ENCODE measurements at places on chromosomes 11 and 22.

DNA sequence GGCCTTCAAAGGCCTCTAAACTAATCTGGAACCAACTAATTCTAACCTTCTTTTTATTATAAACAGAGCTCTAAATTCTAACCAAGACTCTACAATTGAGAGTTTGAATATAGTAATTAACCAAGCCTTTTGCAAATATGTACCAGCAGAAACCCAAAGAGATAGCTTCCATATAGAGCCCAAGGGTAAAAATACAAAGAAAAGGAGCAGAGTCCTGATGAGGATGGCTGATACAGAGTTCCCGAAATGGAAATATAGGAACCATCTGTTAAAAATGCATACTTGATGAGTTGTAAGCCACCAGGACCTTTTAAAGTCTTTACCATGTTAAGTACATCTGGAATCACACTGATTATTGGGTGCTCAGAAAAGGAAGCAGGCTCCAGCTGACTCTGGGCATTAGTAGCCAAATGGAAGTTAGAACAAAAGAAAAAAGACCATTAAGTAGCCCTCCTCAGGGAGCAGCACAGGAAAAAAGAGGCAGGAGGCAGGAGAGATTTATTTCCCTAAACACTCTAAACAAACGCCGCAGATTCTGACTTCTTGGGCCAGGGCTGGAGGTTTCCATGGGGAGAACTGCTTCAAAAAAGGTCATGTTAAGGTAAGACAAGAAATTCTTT lies 463.1 kb upstream of the FAT3 start:
- no peak for DNase-seq

- no peak for DNase-seq
Measured at GRCh38 chr11:39236916-39237315, 2222.5 kb downstream of the LRRC4C start.

- no peak for DNase-seq
Measured at GRCh38 chr22:48607901-48608662, 1219.6 kb downstream of the BRD1 start.

DNA sequence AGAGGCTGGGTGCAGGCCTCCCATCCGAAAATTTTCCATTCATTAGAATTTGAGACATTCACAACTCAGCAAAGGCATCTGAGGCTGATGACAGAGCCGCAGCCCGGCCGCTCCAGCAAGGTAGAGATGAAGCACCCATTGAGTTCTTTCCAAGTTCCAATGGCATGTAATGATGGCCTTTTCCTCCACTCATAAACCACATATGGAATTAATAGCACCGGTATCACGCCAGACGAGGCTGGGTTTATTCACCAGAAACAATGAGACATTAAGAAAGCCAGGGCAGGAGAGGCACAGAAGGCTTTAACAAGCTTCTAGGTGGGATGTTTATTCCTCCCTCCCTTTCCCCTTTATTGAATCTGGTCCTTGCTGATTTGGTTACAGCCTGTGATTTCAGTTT lies 534.4 kb downstream of the MN1 start:
- DNase-seq, result no peak

DNA sequence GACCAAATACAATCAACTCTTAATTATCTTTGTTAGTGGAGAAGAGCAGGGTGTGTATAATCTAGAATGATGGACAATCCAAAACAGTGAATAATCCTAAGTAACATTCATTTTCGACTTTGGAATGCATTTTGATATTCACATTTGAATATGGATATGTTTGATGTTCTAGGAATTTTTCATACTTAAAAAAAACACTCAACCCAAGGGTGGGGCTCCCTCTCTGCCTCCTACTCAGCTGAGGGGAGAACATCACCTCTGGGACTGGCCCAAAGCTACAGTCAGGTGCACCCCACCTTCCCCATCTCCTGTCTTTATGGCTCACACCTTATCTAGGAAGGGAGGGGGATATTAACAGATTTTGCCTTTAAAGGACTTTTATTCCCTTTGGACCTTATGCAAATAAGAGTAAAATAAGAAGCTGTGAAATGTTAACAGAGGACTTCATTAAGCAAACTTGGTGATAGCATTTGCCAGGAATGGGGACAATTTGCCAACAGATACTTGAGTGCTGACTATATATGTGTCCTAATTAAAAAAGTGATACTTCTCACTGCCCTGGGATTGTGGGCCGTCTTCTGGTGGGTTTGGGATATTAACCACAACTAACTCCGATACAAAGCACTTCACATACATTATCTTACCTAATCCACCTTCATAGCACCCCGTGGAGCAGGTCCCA lies 187.0 kb downstream of the ST3GAL4 start:
- DNase-seq, result no peak

All from T47D (cell line).